ENCODE measurements at places on chromosomes 16 and 17. TPM values are rescaled to one million over a fixed set of nuclear protein-coding genes. Genes with fewer than 3 reads are reported as not detected.

DNA sequence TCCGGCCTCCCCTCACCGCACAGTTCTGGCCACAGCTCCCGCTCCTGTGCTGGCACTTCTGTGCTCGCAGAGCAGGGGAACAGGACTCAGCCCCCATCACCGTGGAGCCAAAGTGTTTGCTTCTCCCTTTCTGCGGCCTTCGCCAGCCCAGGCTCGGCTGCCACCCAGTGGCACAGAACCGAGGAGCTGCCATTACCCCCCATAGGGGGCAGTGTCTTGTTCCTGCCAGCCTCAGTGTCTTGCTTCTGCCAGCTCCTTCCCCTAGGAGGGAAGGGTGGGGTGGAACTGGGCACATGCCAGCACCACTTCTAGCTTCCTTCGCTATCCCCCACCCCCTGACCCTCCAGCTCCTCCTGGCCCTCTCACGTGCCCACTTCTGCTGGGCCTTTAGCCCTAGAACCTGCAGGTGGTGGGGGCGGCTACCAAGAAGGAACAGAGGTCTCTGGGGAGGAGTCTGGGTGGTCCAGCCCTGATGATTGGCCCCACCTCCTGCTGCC lies 645 bp upstream of the ELMO3 start:
- no peak overlapping the region for H3K27ac ChIP-seq
- H3K4me1 ChIP-seq: peaks cover 8% of the 10 kb centered on the region
- no peaks in the 10 kb centered on the region for H3K27me3 ChIP-seq
- peaks cover 21% of the 10 kb centered on the region for H3K36me3 ChIP-seq
- H3K4me3 ChIP-seq: no peak overlapping the region

The CCL16 gene
- polyA plus RNA-seq: not detected

The KRTAP1-5 gene
- polyA plus RNA-seq: 134 TPM

DNA sequence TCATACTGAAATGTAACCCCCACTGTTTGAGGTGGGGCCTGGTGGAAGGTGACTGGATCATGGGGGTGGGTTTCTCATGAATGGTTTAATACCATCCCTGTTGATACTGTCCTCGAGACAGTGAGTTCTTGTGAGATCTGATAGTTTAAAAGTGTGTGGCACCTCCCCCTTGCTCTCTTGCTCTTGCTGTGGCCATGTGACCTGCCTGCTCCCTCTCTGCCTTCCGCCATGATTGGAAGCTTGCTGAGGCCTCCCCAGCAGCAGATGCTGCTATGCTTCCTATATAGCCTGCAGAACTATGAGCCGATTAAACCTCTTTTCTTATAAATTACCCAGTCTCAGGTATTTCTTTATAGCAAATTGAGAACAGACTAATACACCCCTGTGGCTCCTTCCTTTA lies 40.6 kb downstream of the STAT3 start:
- peak overlapping the region; percentile 1 for H3K4me3 ChIP-seq
- H3K27me3 ChIP-seq: no peaks in the 10 kb centered on the region
- DNase-seq: no peak
- H3K27ac ChIP-seq: peak overlapping the region; percentile 67
- peaks cover 25% of the 10 kb centered on the region for H3K4me1 ChIP-seq
- peaks cover 21% of the 10 kb centered on the region for H3K36me3 ChIP-seq

DNA sequence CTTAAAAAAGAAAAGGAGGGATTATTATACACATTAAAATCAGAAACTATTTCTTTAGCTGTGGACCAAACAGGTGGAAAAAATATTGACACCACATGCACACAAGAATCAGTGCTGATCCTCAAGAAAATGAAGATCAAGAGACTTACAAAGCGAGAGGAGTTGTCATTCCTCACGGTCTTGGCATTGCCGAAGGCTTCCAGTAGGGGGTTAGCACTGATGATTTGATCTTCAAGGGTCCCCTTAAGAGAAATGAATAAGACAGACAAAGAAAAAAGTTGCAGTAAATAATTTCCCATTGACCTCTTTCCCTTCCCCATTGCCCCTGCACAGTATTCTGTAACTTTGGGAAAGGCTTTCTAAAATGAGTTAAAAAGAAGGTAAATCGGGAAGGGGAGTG lies 6.0 kb downstream of the MYH4 start:
- H3K27me3 ChIP-seq: no peaks in the 10 kb centered on the region
- H3K27ac ChIP-seq: no peak overlapping the region
- H3K4me1 ChIP-seq: no peaks in the 10 kb centered on the region
- H3K36me3 ChIP-seq: no peaks in the 10 kb centered on the region
- no peak for DNase-seq
- no peak overlapping the region for H3K4me3 ChIP-seq

The ULK2 gene
- 6.8 TPM for polyA plus RNA-seq

DNA sequence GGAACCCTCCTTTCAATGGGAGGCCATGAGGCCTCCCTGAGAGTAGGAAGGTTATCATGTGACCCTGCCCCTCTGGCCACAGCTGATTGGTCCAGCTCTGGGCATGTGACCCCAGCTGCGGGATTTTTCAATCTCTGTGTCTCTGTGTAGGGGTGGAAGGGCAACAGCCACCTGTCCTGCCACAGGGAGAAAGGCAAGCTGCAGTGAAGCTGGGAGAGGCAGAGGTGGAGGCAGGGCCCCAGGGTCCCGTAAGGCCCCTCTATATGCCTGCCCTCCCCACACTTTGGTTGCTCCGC lies 10.9 kb downstream of the DNAAF8 start:
- H3K36me3 ChIP-seq: no peaks in the 10 kb centered on the region
- H3K4me3 ChIP-seq: no peak overlapping the region
- H3K27ac ChIP-seq: no peak overlapping the region
- H3K27me3 ChIP-seq: no peaks in the 10 kb centered on the region
- DNase-seq: no peak

- peak; percentile 58 for DNase-seq
- no peak overlapping the region for H3K4me3 ChIP-seq
- no peak overlapping the region for H3K27ac ChIP-seq
- no peaks in the 10 kb centered on the region for H3K4me1 ChIP-seq
These were observed 32.3 kb upstream of the CAPN15 start for GRCh38 chr16:495127-495748.

DNA sequence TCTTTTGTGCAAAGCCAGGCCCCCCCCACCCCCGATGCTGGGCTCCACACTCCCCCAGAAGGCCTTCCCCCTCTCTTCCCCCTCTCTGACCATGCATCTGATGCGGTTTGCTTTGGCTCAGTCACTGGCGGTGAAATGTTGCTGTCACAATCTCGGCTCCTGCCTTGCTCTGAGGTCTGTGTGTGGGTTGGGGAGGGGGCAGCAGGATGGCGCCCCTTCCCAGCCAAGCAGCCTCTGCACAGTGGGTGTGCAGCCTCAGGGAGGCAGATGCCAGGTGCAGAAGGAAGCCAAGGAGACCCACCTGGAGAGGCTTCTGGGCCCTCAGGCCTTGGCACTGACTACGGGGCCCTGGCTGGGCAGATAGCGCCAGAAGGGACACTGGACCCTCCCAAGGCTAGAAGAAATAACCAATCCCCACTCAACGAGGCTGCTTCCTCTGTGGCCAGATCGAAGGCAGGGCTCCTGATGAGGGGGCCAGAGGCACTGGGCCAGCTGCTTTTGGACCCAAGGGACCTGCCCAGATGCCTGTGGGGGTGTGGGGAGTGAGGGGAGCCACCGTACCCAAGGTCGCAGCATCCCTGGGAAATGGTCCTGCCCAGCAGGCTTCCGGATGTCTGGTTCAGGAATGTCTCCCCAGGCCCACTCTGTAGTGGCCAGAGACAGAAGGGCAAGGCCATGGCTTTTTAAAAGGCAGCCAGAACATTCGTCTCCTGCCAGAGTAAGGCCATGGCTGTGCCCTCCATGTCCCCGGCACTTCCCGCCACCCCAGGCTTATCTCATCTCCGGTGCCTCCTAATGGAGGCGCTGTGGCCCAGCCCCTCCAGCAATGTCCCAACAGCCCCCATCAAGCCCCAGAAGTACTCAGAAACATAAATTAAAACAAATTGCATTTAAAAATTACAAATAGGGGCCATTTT lies 43.4 kb upstream of the SLC38A10 start:
- no peak for DNase-seq
- 0 out of 2 replicates have a peak, but pooled peaks cover 2% of the 10 kb centered on the region for H3K27me3 ChIP-seq
- H3K4me1 ChIP-seq: no peaks in the 10 kb centered on the region
- no peak overlapping the region for H3K4me3 ChIP-seq
- no peaks in the 10 kb centered on the region for H3K36me3 ChIP-seq

- H3K27ac ChIP-seq: no peak within 1 kb of the TSS
- no peaks in the 10 kb centered on the region for H3K27me3 ChIP-seq
- no peak within 1 kb of the TSS for H3K4me3 ChIP-seq
- H3K4me1 ChIP-seq: peaks cover 24% of the 10 kb centered on the region
- no peaks in the 10 kb centered on the region for H3K36me3 ChIP-seq
These were observed at the start of gene CMTM1 for GRCh38 chr16:66566051-66566901. Gene CMTM1 (plus strand): TSS chr16:66566439. CDS start chr16:66566514, 75 bp downstream.

DNA sequence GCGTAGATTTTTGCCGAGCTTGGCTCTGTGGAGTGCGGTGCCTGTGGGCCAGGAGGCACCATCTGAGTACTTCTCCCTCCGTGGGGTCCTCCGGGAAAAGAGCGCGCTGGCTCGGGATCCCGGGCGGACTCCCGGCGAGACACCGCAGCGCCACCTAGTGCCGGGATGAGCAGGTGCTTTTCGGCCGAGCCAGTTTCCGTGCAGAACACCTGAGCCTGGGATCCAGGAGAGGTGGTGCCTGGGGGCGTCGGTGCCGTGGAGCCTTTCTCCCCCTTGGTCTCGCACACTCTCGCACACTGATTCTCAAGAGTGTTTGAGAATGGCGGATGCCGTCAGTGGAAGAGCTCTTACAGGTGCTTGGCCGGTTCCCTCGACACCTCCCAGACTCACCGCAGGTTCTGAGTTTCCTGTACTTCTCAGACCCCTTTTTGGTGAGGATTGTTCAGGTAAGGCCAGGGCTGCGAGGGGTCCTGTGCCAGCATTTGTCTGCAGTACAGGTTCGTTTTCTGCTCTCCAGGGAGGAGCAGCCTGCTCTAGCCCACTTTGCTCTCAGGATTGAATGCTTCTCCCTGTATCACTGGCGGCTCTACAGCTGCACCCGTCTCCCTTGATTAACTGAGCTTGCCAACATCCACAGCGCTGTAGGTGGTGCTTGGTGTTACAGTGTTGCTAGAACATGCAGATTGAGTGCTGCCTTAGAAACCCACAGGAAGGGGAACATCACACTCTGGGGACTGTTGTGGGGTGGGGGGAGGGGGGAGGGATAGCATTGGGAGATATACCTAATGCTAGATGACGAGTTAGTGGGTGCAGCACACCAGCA lies 23.3 kb downstream of the TBCD start:
- H3K27ac ChIP-seq: no peak overlapping the region
- DNase-seq: peak; percentile 66
- H3K36me3 ChIP-seq: peaks cover 4% of the 10 kb centered on the region
- peak overlapping the region; percentile 42 for H3K4me3 ChIP-seq
- H3K4me1 ChIP-seq: no peaks in the 10 kb centered on the region

The MT1F gene
- 5.4 TPM for polyA plus RNA-seq

The DNAH9 gene
- polyA plus RNA-seq: not detected

GRCh38 chr16:66551348-66551759 lies 1.0 kb upstream of the CKLF start:
- H3K27me3 ChIP-seq: no peaks in the 10 kb centered on the region
- H3K27ac ChIP-seq: peak overlapping the region; percentile 69
- peaks cover 30% of the 10 kb centered on the region for H3K4me1 ChIP-seq
- no peaks in the 10 kb centered on the region for H3K36me3 ChIP-seq
- DNase-seq: peak; percentile 70

The KRTAP9-1 gene
- not detected for polyA plus RNA-seq

The ATAD5 gene
- 1.8 TPM for polyA plus RNA-seq

The KRTAP4-1 gene
- polyA plus RNA-seq: not detected

The TRIM72 gene
- polyA plus RNA-seq: not detected

- H3K4me3 ChIP-seq: no peak overlapping the region
- no peaks in the 10 kb centered on the region for H3K4me1 ChIP-seq
- H3K36me3 ChIP-seq: no peaks in the 10 kb centered on the region
- no peaks in the 10 kb centered on the region for H3K27me3 ChIP-seq
- no peak overlapping the region for H3K27ac ChIP-seq
These were observed 53.9 kb upstream of the NETO2 start for GRCh38 chr16:47197536-47198179.
